GM20000 (cell line): ENCODE measurements at places on chromosomes 1 and 21.

- DNase-seq: peak; percentile 43
These were observed 26.7 kb downstream of the ATG4C start for GRCh38 chr1:62810420-62811274.

GRCh38 chr1:201542309-201543035 is 3.5 kb downstream of the NAV1 start:
- no peak for DNase-seq

DNA sequence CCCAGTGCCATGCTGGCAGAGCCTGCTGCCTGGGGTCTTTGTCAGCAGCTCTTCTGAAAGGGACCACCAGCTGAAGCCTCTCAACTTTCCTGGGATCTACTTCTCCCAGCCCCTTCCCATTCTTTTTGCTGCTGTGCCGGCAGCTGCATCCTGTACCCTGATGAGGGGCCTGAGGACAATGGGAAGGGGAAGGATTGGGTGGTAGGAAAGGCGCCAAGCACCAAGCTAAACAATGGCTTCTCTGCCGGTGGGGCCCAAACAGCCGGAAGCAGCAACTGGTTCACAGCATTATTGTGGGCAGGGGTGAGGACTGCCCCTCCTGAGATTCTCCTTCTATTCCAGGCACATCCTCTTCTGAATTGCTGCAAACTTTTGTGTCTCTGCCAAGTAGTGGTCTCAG is 5.0 kb upstream of the EFCAB14 start:
- no peak for DNase-seq

DNA sequence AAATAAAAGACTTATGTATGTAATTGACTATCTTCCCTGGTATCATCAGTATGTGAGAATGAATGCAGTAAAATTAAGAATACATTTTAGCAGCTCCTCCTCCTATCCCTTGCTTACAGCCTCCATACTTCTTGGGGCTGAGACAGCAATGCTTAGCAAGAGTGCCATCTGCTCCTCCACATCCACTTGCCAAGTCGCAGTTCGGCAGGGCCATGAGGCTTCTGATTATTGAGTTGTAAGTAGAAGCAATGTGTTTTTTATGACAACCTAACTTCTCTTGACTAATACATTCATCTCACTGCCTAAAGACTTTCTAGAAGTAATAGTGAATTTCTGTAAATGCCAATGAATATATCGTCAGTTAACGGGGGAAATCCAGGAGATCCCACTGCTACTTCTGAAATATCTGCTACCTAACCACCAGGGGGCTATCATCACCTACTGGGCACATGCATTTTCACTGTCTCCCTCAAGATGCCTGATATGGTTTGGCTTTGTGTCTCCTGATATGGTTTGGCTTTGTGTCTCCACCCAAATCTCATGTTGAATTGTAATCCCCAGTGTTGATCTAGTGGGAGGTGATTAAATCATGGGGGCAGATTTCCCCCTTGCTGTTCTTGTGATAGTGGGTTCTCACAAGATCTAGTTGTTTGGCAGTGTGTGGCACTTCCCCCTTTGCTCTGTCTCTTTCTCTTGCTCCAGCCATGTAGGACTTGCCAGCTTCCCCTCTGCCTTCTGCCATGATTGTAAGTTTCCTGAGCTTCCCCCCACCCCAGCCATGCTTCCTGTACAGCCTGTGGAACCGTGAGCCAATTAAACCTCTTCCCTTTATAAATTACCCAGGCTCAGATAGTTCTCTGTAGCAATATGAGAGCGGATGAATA is 59.6 kb downstream of the EXTL2 start:
- DNase-seq: peak; percentile 10

DNA sequence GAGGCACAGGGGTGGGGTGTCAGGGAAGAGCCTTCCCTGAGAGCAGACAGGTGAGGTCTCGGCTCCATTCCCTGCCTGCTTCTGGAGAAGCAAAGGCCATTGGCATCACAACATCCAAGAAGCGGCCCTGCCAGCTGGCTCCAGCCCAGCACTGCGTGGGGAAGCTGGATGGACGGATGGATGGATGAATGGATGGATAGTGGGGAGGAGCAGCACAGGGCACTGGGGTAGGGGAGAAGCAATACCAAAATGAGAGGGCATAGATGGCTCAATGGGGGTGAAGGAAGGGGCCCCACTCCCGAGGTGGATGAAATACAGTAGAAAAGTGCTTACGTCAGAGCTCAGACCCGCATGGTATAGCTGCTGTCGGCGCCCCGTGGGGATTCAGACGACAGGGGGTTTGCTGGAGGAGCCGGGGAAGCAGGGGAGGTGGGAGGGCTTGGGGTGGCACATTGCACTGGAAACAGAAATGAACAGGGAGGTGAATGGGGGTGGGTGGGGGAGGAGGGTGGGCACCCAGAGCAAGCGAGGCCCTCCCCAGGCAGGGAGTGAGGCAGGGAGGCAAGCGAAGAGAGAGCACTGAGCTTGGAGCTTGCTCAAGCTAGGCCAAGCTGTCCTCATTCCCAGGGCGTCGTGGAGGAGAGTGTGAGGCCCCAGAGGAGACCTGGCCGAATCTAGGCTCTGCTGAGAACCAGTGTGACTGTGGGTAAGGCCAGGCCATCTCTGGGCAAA is 9.5 kb upstream of the GOLT1A start:
- DNase-seq: no peak

DNA sequence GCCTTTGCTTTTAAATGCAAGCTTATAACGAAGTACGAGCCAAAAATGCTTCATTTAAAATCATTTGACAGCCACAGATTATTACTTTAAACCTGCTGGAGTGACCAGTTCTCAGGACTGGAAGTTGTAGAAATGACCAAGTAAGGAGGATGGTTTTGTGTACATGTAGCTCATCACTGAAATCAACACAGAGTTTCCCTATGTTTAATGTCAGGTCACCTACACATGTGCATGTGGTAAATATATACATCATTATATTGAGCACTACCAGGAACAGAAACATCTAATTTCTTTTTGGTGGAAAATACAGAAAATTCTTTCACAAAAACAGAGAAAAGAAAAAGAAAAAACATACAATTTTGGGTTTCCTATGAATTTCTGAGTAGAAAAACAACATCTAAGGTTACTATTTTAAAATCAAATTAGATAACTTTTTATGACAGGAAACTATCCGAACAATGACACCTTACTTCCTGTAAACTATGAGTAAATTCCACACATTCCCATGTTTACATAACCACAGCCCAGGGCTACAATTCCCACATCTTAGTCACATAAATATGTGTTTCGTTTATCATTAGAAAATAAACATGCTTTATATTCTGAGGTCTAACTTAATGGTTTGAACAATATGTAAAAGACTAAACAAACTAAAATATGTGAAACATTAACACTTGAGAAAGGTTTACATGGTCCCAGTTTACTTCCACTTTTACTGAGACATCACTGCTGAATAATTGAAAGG is 73.6 kb downstream of the ZNF281 start:
- DNase-seq: no peak

GRCh38 chr1:115166531-115167091 is 77.3 kb upstream of the TSPAN2 start:
- DNase-seq: no peak

GRCh38 chr1:204241050-204241449 is 27.3 kb upstream of the GOLT1A start:
- no peak for DNase-seq

- DNase-seq: no peak
These were observed 152.9 kb downstream of the ATP6V1G3 start for GRCh38 chr1:198387587-198387986.

- no peak for DNase-seq
These were observed 31.7 kb downstream of the SKI start for GRCh38 chr1:2259668-2260402.

- no peak for DNase-seq
These were observed 5.5 kb downstream of the FAM131C start for GRCh38 chr1:16067933-16068332.

- DNase-seq: no peak
These were observed 29.6 kb downstream of the ACOT11 start for GRCh38 chr1:54577612-54578011.

- no peak for DNase-seq
These were observed 9.3 kb upstream of the EIF2B3 start for GRCh38 chr1:44995467-44996238.

- no peak for DNase-seq
These were observed 15.0 kb downstream of the HLX start for GRCh38 chr1:220894025-220894923.

GRCh38 chr1:21492356-21492625 is 16.9 kb upstream of the ALPL start:
- no peak for DNase-seq

- DNase-seq: no peak
These were observed 3.6 kb downstream of the UBXN11 start for GRCh38 chr1:26302733-26303405.

GRCh38 chr1:3164671-3165070 is 95.7 kb downstream of the PRDM16 start:
- no peak for DNase-seq
